Muscle of leg (tissue), 16 donors: ENCODE measurements at places on chromosomes 7 and 10. TPM values are rescaled to one million over a fixed set of nuclear protein-coding genes. Genes with fewer than 3 reads are reported as not detected.
A peak's percentile ranks its signal among the peaks of the same experiment; 100 is the strongest.

- H3K4me1 ChIP-seq, result no peaks in the 10 kb centered on the region
- no peak overlapping the region for H3K27ac ChIP-seq
- H3K36me3 ChIP-seq, result no peaks in the 10 kb centered on the region
- H3K27me3 ChIP-seq, result peaks cover 3% of the 10 kb centered on the region
Measured at GRCh38 chr10:75662715-75663114, 231.3 kb downstream of the LRMDA start.

Gene SLC26A3
- not detected for total RNA-seq

GRCh38 chr10:74888962-74889661, 62.7 kb downstream of the KAT6B start:
- H3K4me1 ChIP-seq, result no peaks in the 10 kb centered on the region
- no peak overlapping the region for H3K4me3 ChIP-seq
- no peaks in the 10 kb centered on the region for H3K36me3 ChIP-seq
- no peak overlapping the region for H3K27ac ChIP-seq
- no peaks in the 10 kb centered on the region for H3K27me3 ChIP-seq

GRCh38 chr10:111128331-111129180, 51.7 kb downstream of the ADRA2A start:
- peak overlapping the region; percentile 22 for H3K27ac ChIP-seq
- H3K36me3 ChIP-seq, result no peaks in the 10 kb centered on the region
- DNase-seq, result peak; percentile 62
- H3K27me3 ChIP-seq, result peaks cover 4% of the 10 kb centered on the region
- no peak overlapping the region for H3K4me3 ChIP-seq
- H3K4me1 ChIP-seq, result peaks cover 9% of the 10 kb centered on the region

DNA sequence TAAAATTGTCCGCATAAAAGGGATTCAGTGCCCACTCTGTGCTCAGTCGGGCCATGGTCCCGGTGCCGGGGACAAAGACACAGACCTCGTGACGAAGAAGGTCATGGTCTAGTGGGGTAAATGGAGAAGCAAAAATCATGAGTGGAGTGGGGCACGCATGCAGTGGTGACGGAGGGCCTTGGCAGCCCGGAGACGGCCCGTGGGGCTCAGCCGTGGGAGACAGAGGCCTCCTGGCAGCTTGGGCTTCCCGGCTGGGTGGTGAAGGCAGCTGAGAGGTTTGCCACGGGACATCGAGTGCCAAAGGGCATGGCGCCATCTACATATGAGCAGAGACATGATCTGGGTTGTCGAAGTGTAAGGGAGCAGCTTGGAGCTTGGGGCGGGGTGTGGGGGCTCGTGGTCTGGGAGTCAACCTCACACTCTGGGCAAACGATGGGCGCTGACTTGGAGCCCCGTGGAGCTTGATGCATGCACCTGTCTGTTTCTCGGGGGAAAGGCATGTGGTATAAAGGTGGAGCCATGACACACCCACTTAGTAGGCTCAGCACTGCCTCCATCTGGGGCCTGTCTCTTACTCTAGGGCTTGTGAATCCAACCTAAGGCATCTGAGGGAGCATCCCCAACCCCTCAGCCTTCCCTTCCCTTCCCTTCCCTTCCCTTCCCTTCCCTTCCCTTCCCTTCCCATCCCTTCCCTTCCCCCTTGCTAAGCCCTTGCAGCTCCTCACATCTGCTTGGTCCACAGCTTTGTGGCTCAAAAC, 151.0 kb upstream of the INSYN2A start:
- H3K4me1 ChIP-seq, result peaks cover 2% of the 10 kb centered on the region
- H3K36me3 ChIP-seq, result peaks cover 26% of the 10 kb centered on the region
- no peaks in the 10 kb centered on the region for H3K27me3 ChIP-seq

Gene EPHA1
- not detected for total RNA-seq

GRCh38 chr7:54878339-54878738, 119.3 kb upstream of the SEC61G start:
- no peaks in the 10 kb centered on the region for H3K27me3 ChIP-seq
- no peak for DNase-seq
- no peak overlapping the region for H3K27ac ChIP-seq
- H3K36me3 ChIP-seq, result no peaks in the 10 kb centered on the region

DNA sequence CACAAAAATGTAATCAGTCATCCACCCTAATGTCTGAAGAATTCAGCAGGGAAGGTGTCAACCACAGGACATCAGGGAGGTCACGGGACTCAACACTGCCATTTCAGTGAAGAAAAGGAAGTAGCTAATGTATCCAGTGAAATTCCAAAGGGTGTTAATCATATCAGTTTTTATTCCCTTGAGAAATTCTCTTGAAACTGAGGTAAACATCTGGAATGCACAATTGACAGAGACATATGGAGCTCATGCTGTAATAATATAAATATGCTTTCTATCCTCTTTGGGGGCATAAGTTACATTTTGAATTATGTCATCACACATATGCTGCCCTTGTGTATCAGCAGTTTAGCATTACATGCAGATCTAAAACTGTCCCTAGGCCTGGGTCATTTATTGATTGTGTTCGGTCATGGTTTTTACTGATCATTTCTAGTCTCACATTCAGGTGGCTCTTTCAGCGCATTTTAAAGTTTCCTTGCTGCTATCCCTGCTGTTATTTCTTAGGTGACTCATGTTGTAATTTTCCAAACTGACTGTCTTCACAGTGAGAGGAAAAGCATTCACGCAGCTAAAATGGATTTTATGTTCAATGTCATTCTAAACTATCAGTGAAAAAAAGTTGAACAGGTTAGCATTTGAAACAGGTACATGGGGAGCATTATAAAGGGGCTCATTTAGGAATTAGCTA, 273.9 kb downstream of the TSPAN12 start:
- no peaks in the 10 kb centered on the region for H3K27me3 ChIP-seq
- no peaks in the 10 kb centered on the region for H3K4me1 ChIP-seq
- DNase-seq, result peak; percentile 40
- no peaks in the 10 kb centered on the region for H3K36me3 ChIP-seq
